ENCODE measurements at places on chromosomes 12 and 14. TPM values are rescaled to one million over a fixed set of nuclear protein-coding genes. Genes with fewer than 3 reads are reported as not detected.

GRCh38 chr12:86929962-86930361, 673.8 kb upstream of the MGAT4C start:
- no peak for DNase-seq

- DNase-seq: no peak
These were observed 68.2 kb downstream of the ANKS1B start for GRCh38 chr12:99916555-99916954.

- DNase-seq: no peak
These were observed 6.4 kb upstream of the PTMS start for GRCh38 chr12:6759741-6760140.

DNA sequence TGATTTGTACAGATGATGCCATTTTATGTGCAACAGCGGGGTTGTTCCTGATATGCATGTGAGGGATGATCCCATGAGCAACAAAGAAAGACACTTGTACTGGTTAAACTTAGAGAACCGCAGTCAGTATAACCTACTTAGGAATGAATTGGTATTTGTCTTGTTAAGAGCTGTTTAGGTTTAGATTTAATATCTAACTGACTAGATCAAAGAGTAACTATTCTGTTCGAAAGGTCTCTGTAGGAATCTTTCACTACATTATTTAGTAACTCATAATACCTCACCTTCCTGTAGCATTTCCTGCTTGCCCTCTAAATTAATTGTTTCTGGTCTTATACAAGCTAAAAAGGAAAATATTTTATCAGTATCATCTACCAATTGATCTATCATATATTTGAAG, 350.4 kb downstream of the TRHDE start:
- DNase-seq: no peak

Gene POTEG
- total RNA-seq: 2.0 TPM

GRCh38 chr14:29643433-29644211, 284.0 kb downstream of the PRKD1 start:
- no peak for DNase-seq

Gene CD163
- total RNA-seq: not detected

Gene NR2C1
- total RNA-seq: 55.7 TPM

DNA sequence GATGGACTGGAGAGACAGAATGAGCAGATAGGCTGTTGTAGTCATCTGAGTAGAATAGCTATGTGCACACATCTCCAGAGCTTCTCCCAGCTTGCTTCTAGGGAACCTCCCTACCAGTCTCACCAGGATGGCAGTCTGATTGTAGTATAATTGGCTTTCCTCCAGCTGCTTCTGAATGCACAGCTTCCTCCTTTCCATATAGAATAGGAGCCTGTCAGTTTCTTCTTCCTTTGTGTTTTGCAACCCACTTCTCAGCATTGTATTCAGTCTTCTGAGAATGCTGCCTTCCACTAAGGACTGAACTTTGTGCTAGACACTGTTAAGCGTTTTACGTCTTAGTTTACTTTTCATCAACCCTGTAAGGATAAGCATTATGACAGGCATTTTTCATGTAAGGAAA, 2.2 kb upstream of the CSAD start:
- no peak for DNase-seq

DNA sequence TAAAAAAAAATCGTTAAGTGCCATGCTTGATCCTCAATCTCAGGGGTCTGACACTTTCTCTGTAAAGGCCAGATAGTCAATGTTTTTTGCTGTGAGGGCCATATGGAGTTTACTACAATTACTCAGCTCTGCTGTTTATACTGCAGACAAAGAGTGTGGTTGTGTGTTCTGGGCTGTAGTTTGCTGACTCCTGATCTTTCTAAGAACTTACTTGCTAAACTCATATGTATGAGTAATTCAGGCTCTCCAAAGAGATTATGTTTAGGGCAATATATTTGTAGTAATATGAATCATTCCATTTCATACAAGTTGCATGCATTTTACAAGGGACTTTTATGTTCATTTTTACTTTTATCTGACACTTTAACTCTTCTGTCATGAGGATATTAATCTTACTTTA, 188.2 kb downstream of the TMTC2 start:
- DNase-seq: no peak

Gene GPR84
- total RNA-seq: 0.18 TPM

Gene NCOR2
- 159 TPM for total RNA-seq

DNA sequence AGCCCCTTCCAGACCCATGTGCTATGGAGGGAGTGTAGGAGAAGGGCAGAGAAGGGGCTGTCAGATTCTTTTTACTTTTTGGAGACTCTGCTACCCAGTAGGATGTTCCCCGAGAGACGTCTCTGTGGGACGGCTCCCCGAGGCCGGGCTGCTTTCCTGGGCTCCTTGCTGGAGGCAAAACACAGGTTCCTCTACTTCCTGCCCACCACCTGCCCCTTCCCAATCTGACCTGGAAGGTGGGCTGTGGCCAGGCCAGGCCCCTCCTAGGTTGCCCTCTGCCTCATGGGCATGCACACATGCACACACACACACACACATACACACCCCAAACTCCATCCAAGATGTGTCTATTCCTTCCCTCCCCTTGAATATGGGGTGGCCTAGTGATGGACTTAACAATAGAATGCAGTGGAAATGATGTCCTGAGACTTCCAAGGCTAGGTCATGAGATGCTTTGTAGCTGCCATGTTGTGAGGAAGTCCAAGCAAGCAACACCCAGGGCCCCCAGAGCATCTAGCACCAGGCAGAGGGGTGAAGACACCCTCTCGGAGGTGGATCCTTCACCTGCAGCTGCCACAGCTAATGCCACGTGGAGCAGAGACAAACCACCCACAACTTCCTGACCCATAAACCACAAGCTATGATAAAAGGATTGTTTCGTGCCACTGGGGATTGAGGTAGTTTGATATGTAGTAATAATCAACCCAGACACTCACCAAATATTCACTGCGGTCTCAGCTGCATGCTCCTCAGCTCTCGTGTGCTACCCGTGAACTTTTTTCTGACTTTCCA, 1.6 kb upstream of the ASB2 start:
- DNase-seq: peak; percentile 86

- peak; percentile 26 for DNase-seq
These were observed 81.8 kb downstream of the NOS1 start for GRCh38 chr12:117279606-117280005.

DNA sequence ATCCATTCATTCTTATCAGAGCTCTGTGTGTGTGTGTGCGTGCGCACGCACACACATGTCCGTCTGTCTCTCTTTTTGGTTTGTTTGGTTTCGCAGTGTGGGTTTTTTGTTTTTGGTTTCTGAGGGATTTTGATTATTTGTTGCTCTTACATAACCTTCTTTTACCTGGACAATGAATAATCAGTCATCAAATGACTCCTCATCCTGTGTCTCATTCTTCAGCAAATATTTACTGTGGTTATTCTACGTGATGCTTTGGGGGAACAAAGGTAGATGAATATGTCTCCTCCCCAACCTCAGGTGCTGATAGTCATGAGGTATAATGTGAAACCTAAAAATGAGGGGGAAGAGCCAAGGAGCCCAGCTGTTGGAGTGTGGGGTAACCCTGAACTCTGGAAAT, 92.4 kb downstream of the SAMD4A start:
- no peak for DNase-seq

Gene FIGNL2
- total RNA-seq: not detected

DNA sequence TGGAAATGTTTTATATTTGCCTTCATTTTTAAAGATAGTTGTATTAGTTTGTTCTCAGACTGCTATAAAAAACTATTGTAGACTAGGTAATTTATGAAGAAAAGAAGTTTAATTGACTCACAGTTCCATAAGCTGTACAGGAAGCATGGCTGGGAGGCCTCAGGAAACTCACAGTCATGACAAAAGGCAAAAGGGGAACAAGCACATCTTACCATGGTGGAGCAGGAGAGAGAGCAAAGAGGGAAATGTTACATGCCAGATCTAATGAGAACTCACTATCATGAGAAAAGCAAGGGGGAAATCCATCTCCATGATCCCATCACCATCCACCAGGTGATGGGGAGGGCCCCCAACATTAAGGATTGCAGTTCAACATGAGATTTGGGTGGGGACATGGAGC, 35.5 kb upstream of the UNC79 start:
- DNase-seq: no peak

- DNase-seq: no peak
These were observed 23.0 kb upstream of the JDP2 start for GRCh38 chr14:75404847-75405246.

Gene INSM2
- not detected for total RNA-seq

DNA sequence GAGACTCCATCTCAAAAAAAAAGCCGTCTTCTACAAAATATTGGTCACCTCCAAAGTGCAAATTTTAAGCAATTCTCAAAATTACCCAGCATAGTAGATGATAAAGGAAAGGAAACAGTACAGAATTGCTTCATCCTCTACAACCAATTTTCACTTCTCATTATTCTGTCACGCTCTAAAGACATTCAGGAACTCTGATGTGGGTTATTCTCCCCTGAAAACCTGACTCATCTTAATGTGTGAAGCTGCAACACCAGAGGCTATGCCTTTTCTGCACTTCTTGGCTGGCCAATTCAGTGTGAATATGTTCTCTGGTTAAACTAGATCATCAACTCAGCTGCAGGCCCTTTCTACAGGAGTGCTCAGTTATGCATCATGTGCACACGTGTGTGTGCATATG, 11.0 kb downstream of the PTGER2 start:
- DNase-seq: peak; percentile 72

- no peak for DNase-seq
These were observed 25.3 kb upstream of the TMEM106C start for GRCh38 chr12:47938093-47938492.

Gene CD163L1
- not detected for total RNA-seq

- no peak for DNase-seq
These were observed 58.6 kb upstream of the MYF6 start for GRCh38 chr12:80648881-80649280.

Gene GLIPR1
- 4.6 TPM for total RNA-seq

DNA sequence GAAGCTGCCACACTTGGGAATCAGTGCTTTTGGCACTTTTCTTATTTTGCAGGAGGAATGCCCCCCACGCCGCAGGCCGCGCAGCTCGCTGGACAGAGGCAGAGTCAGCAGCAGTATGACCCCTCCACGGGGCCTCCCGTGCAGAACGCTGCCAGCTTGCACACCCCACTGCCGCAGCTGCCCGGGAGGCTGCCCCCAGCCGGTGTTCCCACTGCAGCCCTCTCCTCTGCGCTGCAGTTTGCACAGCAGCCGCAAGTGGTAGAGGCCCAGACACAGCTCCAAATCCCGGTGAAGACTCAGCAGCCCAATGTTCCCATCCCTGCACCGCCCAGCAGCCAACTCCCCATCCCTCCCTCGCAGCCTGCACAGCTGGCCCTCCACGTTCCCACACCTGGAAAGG, 32.3 kb downstream of the EP400 start:
- DNase-seq: no peak

Gene NANOG
- not detected for total RNA-seq
